ENCODE measurements at places on chromosomes 3 and 15.
A peak's percentile ranks its signal among the peaks of the same experiment; 100 is the strongest.

- peak; percentile 18 for DNase-seq
Observed at GRCh38 chr3:184874709-184875644, 63.0 kb downstream of the VPS8 start.

- DNase-seq = no peak
Observed at GRCh38 chr15:48833526-48834239, 22.8 kb upstream of the CEP152 start.

GRCh38 chr3:64905906-64906410 is 218.2 kb upstream of the ADAMTS9 start:
- DNase-seq = no peak

DNA sequence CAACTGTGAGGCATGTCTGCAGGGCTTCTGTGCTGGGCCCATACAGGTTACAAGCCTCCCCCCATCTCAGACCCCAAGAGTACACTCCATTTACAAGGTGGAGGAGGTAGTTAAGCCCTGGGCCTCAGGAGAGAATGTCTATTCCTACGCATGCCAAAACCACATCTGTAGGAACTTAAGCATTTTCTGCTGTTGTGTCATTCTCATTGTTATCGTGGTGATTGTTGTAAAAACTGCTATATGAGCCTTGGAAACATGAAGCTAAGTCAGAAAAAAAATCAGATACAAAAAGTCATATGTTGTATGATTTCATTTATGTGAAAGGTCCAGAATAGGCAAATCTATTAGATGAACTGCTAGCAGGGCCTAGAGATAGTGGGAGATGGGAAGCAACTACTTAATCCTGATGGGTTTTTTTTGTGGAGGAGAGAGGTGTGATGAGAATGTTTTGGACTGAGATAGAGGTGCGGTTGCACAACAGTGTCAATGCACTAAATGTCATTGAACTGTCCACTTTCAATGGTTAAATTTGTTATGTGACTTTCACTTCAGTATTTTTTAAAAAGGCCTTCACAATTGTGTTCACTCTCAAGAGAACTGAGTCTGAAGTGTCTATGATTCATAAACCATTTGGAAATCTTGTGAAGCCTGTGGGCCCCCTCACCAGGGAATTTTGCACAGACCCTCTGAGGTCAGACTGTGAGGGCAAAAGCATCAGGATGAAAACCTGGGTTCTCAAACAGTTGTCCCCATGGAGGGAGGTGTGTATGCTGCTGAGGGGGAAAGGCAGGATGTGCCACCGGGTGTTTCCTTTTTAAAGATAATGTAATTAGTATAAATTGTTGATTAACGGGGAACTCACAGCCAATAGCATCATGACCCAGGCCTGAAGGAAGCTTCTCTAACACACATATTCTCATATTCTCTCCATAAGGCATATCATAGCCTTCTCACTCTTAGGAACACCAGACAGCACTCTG is 3.2 kb downstream of the RTP3 start:
- no peak for DNase-seq

DNA sequence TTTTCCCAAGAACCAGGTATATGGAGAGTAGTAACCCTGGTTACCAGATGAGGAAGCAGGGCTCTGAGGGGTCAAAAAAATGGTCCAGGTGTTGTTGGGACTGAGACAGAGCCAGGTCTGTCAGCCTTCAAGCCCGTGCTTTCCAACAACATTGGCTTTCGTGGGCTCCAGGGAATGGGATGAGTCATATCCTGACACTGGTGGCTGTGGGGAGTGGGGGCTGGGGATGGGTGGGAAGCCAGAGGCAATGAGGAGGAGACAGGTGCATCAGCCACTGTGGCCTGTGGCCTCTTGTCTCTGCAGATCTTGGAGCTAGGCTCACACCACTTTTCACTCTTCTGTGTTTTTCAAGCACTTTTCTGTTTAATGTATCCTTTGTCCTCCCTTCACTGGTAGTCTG is 38.2 kb downstream of the CORO2B start:
- DNase-seq = no peak

DNA sequence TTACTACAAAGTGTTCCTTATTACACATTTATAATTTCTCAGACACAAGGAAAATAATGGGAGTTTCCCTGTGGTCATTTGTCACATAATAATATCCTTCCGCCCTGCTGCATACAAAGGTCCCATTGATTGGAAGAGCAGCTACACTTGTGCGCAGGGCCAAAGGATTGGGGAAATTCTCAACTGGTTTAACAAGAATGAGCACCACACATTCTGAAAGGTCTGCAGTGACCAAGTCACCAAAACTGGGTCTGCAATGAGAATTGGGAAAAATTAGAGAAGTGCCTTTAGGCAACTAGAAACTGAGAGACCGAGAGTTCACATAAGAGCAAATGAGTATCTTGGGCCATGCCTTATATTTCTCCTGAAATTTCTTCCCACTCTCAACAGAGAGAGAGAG is 98.2 kb upstream of the NR2F2 start:
- DNase-seq = no peak

GRCh38 chr15:88898736-88899135 is 3.4 kb upstream of the HAPLN3 start:
- DNase-seq = no peak

DNA sequence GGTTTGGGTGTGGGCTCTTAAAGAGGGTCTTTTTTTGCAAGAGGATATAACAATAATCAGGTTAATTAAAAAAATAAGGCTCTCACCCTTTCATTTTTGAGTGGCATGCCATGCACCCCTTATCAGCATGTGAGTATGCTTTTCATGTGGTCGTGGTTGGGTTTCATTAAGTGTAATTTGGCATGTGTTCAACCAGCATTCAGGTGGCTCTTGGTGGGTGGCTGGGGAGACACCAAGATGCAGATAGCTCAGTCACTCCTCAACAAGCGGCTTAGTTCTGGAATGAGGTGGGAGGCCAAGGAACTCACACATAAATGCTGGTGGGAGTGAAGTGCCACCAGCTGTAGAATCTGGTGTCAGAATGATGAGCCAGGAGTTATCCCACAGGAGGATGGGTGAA is 66.8 kb downstream of the FLNB start:
- DNase-seq = no peak

All from WTC11 (cell line).